Choroid plexus epithelial cell (primary cell): ENCODE measurements at places on chromosomes 6 and 20.

DNA sequence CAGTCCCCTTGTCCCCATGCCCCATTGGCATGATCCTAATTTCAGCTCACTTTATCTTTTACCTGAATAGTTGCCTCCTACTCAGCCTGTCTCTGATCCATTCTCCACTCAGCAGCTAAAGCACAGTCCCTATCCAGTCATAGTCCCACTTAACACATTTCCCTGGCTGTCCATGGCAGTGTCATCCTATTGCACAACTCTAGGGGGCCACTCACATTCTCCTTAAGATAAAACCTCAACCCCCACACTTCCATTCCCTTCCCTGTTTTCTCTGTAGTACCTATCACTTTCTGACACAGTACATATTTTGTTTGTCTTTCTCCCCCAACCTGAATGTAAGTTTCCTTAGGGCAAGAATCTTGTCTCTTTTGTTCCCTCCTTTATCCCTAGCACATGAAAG is 220.9 kb upstream of the PLN start:
- DNase-seq, result no peak

GRCh38 chr6:38188677-38189335 is 369.3 kb downstream of the ZFAND3 start:
- no peak for DNase-seq

DNA sequence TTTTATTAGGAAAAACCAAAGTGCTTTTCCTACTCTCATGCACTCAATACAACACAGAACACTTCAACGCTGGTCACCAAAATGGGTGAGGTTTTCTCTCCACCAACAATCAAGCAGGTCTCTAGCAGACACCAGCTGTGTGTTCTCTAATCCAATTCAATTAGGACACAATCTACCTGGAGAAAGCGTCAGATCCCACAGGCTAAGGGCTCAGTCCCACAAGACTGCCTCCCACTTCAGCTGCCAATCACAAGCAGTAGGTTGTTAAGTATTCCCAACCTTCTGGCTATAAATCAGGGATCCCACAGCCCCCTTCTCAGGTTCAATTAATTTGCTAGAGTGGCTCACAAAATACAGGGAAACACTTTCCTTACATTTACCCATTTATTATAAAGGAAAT is 47.7 kb downstream of the STMND1 start:
- no peak for DNase-seq

DNA sequence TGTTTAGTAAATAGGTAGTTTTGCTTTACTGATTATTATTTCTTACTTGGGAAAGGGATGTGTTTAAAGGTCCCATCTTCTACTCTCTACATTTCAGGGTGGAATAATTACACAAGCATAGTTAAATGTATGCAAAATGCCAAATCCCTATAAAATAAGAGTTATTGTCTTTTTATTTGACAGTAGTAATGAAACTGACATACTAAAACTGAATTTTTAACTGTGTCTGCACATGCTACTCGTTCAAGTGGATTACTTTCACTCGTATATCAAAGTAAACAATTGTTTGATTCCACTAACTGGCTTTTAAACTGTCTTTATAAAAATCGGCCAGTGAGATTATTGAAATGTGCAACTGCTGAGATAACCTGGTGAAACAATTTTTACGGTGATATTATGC is 602.9 kb upstream of the ADGRB3 start:
- DNase-seq, result no peak

- DNase-seq, result no peak
Measured at GRCh38 chr6:165641672-165642156, 21.3 kb downstream of the PDE10A start.

DNA sequence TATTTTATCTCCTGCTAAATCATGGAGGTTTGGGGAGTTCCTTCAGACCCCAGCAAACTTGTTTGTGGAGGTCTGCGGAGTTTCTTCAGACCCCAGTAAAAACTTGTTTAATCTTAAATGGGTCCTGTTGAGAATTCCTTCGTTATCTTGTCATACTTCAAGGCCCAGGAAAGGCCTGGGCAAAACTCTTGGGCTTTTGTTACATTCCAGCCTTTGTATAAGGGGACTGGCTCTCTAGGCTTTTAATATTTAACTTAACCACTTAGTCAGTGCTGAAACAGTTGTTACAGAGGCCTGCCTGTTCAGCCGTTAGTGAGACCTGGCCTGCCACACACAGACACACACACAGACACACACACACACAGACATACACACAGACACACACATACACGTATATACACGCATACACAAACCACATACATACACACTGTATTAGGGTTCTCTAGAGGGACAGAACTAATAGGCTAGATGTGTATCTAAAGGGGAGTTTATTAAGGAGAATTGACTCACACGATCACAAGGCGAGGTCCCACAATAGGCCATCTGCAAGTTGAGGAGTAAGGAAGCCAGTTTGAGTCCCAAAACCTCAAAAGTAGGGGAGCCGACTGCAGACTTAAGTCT is 21.3 kb upstream of the CST3 start:
- no peak for DNase-seq

- DNase-seq, result no peak
Measured at GRCh38 chr20:43947316-43947710, 32.7 kb downstream of the TOX2 start.

- no peak for DNase-seq
Measured at GRCh38 chr20:48665785-48666184, 162.0 kb downstream of the PREX1 start.
